ENCODE measurements at places on chromosomes 1 and 21.

DNA sequence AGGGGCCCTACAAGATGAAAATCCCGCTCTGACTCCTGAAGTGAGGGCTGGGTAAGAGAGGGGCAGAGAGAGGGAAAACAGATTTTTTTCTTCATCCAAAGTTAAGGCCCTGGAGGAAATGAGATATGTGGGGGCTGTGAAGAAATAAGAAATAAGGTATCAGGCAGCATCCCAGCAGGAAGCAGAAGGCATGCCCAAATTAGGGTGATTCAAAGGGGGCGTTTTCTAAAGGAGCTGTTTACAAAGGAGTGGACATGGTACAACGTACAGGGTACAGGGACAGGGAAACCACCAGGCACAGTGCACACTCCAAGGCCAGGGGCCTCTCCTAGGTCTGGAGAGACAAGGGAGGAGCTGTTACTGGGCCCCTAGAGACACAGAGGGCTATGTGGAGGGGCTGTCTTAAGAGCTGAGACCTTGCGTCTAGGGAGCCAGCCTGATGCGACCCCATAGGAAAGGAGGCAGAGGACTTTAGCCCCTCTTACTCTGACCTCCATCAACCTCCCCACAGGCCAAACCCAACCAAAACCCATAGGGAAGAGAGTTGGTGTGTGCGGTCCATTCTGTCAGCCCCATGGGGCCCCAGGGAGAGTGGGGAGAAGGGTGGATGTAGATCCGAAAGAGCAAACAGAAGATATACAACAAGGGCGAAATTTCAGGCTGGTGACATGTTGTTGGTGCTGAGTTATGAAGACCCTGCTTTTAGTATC, 38.6 kb downstream of the STYXL2 start:
- no peak for DNase-seq

DNA sequence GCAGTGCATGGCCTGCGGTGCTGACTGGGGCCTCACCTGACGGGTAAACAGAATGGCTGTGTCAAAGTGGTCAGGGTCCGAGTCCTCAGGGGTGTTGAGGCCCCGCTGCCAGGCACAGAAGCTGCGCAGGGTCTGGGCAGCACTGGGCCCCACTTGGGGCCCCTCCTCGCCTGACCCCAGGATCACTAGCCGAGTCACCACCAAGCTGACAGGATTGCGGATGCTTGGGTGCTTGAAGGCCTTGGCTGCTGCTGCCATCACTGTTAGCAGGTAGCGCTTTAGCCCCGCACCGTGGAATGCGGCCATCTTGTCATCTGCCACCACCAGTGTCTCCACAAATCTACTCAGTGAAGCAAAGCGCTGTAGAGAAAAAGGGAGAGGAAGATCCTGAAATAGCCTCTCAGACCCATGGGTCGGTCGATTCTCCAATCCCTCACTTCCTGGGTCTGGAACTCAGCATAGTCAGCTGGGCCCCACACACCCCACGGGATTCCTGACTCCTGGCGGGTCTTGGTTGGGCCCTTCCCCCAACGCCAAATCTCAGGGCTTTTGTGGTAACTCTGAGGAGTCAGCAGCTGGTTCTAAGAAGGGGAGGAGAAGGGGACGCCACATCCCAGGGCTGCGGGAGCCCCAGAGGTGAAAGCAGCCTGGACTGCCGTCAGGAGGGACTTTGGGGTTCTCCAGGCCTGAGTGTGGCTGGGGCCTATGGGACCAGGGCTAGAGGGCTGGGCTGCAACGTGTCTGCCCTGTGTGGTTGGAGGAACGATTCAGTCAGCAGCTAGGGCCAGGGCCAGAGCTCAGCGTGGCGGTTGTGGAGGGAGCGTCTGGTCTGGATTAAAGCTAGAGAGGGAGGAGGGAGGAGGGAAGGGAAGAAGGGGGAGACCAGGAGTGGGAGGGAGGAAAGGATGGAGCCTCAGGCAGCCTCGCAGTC, 2.1 kb downstream of the ADAMTS4 start:
- no peak for DNase-seq

DNA sequence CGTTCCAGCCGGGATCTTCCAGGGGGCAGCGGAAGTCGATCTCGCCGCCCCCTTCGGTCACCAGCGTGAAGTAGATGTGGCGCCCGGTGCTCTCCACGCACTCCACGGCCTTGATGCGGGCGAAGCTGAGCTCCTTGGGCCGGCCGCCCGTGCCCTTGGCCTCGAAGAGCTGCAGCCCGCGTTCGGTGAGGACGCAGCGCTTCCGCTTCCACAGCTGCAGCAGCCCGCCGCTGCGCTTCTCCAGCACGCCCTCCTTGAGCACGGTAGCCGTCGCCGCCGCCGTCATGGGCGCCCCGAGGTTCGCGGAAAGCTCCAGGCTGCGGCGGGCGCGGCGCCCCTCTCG, 516 bp downstream of the PHLDA3 start:
- DNase-seq: no peak

DNA sequence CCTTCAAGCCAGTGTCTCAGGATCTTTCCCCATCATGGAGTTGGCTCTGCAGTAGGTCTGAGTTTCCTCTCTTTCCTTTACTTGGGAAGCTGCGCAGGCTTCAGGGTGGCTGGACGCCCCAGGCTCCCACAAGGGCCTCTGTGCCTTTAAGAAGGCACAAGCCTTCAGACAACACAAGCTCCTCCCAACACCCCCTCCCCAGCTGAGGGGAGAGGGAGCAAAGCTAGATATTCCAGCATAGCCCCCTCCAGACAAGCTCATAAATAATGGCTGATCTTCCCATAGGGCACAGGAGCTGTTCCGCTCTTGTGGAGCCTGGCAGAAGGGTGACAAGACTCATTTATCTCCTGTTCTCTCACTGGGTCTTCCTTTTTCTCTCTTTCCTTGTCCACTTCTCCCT, 27.9 kb upstream of the ATP2B4 start:
- no peak for DNase-seq

- DNase-seq: no peak
These were observed 17.1 kb upstream of the PTPRF start for GRCh38 chr1:43513471-43514173.

GRCh38 chr1:54607821-54608565, 15.3 kb downstream of the FAM151A start:
- DNase-seq: no peak

DNA sequence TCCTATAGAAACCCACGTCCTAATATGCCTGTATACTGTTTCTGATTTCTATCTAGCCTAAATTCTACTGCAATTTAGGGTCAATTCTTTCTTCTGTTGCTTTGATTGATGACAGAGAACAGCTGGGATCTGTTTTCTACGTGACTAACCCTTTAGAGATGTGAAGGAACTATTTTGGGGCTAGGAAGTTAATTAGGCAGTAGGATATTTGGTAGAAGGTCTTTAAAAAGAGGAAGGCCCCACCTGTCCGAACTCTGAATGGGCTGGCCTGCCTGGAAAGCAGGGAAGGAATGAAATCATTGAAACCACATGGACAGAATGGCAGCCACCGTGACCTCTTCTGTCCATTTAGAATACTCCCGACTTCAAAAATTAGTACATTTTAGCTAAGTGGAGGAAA, 21.0 kb downstream of the EIF2D start:
- no peak for DNase-seq

GRCh38 chr1:116538544-116538943, 32.3 kb downstream of the CD58 start:
- peak; percentile 61 for DNase-seq

- DNase-seq: no peak
These were observed 56.0 kb downstream of the SDCCAG8 start for GRCh38 chr1:243311809-243312208.

DNA sequence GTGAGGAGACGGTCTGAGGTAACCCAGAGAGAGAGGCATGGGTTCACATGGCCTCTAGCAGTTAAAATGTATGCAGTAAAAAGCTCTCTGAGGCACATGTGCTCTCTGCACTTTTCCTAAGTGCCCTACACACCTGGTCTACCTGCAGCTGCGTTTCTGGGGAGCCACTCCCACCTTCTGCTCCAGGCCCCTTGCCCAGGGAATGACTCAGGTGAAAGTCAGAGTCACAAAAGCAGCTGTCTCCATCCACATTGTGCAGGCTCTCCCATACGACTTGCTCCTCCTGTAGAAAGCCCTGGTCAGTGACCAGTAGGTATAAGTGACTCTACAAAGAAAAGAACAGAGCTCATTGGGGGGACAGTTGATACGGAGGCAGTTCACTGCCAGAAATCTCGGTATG, 8.8 kb downstream of the MINDY1 start:
- DNase-seq: no peak

- DNase-seq: no peak
These were observed 291.1 kb downstream of the USP25 start for GRCh38 chr21:16020878-16021277.

- DNase-seq: no peak
These were observed 1.0 kb downstream of the ENTREP3 start for GRCh38 chr1:155254228-155254713.

GRCh38 chr1:186474208-186474607, 13.3 kb upstream of the PDC start:
- no peak for DNase-seq

GRCh38 chr21:36048357-36048756, 12.0 kb downstream of the SETD4 start:
- DNase-seq: no peak

GRCh38 chr1:111813440-111814304, 58.0 kb downstream of the DDX20 start:
- peak; percentile 6 for DNase-seq

GRCh38 chr1:174315239-174315638, 132.5 kb upstream of the GPR52 start:
- no peak for DNase-seq

- DNase-seq: no peak
These were observed 42.8 kb downstream of the C8A start for GRCh38 chr1:56897150-56898004.

GRCh38 chr1:179516976-179517705, 58.6 kb downstream of the NPHS2 start:
- DNase-seq: no peak

DNA sequence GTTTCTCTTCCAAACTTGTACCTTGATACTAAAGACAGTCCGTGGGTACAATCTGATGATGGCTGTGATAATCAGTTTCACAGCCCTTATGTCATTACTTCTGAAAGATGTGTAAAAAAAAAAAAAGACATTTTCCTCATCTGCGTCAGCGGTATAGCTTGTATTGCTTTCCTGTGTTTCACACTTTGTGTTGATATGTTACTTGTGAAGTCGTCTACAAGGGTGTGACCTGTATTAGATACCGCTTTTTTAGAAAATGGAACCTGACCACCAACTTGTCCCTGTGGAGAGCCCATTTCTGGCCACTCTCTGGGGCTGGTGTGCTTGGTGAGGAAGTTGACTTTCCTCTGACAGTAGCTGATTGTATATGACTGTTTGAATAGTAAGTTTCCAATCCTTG, 50.5 kb downstream of the PEX14 start:
- no peak for DNase-seq

DNA sequence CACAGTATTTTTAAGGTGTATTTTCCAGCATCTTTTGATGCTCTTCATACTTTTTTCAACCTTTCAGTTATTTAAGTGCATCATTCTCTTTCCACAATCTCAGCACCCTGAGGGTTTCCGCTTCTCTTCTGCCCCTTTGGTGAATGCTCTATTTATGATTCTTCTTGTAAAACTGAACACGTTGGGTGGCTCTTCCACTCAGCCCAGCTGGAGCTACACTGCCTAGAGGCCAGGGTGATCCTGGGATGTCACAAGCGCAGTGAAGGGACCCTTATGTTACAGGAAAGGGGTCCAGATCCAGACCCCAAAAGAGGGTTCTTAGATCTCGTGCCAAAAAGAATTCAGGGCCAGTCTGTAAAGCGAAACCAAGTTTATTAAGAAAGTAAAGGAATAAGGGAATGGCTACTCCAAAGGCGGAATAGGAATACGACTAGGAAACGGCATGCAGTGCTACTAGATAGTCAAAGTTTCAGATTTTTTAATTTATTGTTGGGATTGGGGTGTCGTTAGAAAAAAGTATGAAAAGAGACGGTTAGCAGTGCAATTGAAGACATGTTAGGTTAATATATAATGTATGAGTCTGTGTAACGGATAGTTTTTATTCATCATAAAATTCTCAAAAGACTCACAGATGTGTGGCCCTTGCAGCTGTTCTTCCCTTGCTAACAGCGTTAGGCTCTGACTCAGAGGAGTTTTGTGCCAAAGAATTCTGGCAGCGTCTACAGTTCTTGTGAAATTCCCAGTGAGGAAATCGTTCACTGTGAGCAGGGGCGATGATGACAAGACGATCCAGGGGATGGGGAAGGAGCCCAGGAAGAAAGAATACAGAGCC, 14.4 kb upstream of the ERVH48-1 start:
- no peak for DNase-seq

DNA sequence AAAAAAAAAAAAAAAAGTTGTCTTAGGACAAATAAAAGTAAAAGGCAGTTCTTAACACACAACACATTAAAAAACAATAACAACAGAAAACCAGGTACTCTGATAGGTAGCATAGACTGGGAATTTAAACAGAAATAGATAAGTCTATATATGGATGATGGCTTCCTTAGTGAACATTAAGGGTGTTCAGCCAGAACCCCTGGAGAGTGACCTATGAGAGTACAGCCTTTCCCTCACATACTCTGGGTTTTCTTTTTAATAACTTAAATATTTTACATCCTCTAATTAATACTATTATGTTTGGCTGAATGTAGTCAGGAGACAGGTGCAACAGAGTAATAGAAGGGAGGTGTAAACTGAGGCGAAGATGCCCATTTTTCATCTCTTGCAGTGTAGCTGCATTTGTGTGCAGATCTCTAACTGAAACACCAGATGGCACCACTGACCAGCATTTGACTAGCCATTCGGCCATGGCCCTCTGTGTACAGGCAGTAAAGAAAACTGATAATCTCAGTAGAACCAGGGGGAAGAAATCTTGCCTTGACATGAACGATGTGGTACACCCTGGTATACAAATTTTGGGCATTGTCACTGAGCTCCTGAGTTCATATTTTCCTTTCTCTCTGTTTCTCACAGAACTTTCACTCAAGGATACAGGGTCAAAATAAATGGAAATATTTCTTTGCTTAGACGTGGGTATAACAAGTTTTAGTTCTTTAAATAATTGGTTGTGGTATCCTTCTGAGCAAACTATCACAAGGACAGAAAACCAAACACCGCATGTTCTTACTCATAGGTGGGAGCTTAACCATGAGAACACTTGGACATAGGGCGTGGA, 7.6 kb downstream of the TTF2 start:
- peak; percentile 17 for DNase-seq

GRCh38 chr1:84116558-84116957, 27.5 kb upstream of the PRKACB start:
- no peak for DNase-seq

GRCh38 chr1:32486463-32487113, 21.7 kb downstream of the ZBTB8B start:
- DNase-seq: no peak

- DNase-seq: no peak
These were observed 496.9 kb downstream of the NEGR1 start for GRCh38 chr1:71785450-71785849.

All from SW480 (cell line).